Endothelial cell of umbilical vein (primary cell): ENCODE measurements at places on chromosomes 5 and 9. TPM values are rescaled to one million over a fixed set of nuclear protein-coding genes. Genes with fewer than 3 reads are reported as not detected.

The HRCT1 gene
- 1.2 and 5.2 TPM in 2 replicates for total RNA-seq

- no peak for DNase-seq
Measured at GRCh38 chr9:132927704-132928103, 16.7 kb downstream of the TSC1 start.

The ZNF366 gene
- 4.1 and 4.6 TPM in 2 replicates for total RNA-seq

- DNase-seq: no peak
Measured at GRCh38 chr5:158922816-158923215, 176.9 kb downstream of the EBF1 start.

- no peak for DNase-seq
Measured at GRCh38 chr9:99445371-99445891, 223.3 kb downstream of the SEC61B start.

The CBY3 gene
- not detected in 2 replicates for total RNA-seq

DNA sequence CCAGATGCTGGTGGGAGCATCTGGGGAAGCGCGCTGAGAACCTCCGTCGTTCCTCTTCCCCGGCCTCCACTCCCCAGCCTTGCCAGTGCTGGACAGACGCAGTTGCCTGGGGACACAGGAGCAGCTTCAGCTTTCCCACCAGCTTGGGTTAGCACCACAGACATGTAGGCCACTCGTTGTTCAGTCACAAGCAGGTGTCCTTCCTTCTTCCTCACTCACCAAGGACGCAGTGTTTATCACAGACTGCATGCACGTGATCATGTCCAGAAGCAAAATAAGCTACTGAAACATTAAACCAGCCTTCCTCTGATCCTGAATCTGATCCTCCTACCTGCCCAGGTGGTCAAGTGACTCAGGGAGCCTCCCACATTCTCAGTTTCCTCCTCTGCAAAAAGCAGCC is 232.9 kb downstream of the SYK start:
- no peak for DNase-seq

- DNase-seq: no peak
Measured at GRCh38 chr5:8317335-8317734, 448.4 kb downstream of the MTRR start.

The LMX1B gene
- total RNA-seq: not detected in 2 replicates

- DNase-seq: no peak
Measured at GRCh38 chr5:170423692-170424091, 34.5 kb upstream of the KCNMB1 start.

The GPSM1 gene
- total RNA-seq: 42.8 and 47.1 TPM in 2 replicates

- no peak for DNase-seq
Measured at GRCh38 chr5:9148242-9148641, 397.6 kb downstream of the SEMA5A start.

DNA sequence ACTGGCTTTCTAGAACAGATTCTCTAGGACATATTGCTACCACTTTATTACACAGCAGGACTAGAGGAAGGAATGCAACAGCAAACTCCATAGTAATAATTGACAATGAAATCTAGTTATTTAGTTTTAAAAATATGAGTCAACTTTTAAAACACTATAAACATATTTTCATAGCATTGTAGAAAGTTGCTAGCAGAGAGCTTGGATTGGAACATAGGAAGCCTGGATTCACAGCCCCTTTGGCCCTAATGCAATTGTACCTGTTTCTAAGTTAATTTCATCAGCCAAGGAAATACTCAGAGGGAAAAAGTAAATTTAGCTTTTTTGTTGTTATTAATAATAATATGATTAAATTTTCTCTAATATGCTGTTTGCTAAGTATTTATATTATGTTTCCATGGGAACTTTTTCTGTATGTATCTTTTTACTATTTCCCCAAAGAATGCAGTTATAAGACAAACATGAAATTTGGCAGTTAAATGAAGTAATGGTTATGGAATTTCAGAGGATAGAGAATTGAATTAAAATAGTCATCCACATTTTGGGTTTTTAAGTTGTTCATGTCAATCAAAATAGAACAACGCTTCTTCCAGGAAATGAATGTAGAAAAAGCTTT is 45.6 kb downstream of the VCAN start:
- DNase-seq: no peak

The FAM151B gene
- 2.0 and 2.6 TPM in 2 replicates for total RNA-seq

GRCh38 chr9:137496601-137497375 is 37.7 kb upstream of the NSMF start:
- DNase-seq: no peak

DNA sequence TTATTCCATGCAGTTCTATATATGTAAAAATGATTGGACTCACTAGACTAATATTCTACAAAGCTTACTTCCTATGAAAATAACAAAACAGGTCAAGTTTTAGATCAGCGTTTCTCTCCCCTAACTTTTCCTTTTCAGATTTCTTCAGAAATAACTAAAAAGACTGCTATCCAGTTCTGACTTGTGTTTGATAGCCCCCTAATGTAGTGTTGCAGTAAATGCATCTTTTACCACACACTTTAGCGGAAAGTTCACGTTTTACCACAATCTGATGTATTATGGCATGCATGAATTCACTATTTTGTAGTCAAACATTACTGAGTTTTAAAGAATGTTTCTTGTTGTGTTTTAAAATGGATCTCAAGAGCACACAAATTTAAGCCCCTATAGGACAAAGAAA is 292.7 kb downstream of the RAB3C start:
- no peak for DNase-seq

DNA sequence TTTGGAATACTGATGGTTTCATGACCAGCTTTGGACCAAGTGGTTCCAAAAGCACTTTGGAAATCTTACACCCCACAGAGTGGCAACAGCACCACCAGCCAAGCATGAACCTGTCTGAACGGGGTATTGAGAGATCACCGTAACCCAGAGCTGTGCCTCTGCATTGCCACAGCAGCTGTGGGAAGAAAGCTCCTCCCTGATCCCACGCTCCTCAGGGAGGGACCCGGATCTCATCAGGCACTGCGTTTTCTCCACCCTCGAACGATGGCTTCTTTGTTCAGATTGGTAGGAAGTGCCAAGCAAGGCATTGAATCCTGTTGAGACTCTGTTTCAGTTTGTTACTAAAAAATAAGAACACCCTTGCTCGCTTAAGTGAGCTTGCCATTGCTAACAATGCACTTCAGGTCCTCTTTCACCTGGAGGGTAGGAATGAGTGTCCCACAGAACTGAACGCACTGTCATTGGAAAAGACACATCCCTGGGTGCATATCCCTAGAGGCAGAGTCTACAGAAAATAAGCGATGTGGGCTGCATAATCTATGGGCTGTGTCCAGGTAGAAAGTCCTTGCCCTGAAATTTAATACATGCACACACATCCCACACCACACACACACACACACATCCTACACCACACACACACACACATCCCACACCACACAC is 118.0 kb upstream of the ICE1 start:
- no peak for DNase-seq

- no peak for DNase-seq
Measured at GRCh38 chr5:42995360-42995751, 44.8 kb downstream of the ANXA2R start.

DNA sequence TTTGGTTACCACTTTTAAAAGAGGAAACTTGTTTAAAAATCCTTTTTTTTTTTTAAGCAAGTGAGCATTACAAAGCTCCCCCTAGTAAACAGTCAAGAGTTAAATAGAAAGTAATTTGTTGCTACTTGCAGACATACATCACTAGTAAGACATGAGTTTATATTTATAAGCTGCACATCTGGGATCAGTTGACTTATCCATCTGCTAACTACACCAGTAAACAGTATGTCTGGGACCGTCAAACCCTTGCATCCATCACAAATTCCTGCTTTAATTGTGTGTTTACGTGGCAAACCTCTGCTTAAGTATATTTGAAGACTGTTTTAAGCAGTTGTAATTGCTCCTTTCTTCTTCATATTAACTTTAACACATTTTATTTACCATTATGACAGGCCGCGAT is 146.8 kb downstream of the EBF1 start:
- DNase-seq: no peak

- no peak for DNase-seq
Measured at GRCh38 chr9:37423508-37423907, 1.0 kb downstream of the GRHPR start.

DNA sequence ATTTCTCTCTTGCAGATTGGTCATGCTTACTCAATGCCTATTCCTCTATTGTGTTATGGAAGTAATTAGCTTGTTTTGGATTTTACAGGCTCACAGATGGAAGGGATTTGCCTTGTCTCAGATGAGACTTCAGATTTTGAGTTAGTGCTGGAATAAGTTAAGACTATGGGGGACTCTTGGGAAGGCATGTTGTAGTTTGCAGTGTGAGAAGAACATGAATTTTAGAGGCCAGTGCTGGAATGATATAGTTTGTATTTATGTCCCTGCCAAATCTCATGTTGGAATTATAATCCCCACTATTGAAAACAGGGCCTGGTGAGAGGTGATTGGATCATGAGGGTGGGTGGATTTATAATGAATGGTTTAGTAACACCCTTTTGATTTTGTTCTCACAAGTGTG is 6.1 kb upstream of the TUSC1 start:
- DNase-seq: no peak

DNA sequence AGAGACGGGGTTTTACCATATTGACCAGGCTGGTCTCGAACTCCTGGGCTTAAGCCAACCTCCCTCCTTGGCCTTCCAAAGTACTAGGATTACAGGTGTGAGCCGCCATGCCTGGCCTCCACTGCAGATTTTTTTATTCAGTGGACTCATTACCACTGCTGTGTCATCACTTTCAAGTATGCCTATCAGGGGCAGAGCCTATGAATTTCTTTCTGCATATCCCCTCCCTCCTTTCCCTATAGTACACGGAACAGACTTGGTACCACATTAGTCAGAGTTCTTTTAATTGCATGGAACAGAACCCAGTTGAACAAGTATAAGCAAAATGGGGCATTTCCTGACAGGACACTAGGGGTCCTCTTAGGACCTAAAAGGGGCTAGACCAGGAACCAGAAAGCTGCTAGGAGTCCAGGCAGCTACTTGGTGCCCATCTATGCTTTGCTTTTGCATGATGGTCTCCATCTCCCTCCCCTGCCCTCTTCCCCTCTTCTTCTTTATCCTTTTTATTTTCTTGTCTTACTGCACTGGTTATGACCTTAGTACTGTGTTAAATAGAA is 5.8 kb downstream of the BSPRY start:
- DNase-seq: no peak

The DDX4 gene
- total RNA-seq: not detected in 2 replicates

DNA sequence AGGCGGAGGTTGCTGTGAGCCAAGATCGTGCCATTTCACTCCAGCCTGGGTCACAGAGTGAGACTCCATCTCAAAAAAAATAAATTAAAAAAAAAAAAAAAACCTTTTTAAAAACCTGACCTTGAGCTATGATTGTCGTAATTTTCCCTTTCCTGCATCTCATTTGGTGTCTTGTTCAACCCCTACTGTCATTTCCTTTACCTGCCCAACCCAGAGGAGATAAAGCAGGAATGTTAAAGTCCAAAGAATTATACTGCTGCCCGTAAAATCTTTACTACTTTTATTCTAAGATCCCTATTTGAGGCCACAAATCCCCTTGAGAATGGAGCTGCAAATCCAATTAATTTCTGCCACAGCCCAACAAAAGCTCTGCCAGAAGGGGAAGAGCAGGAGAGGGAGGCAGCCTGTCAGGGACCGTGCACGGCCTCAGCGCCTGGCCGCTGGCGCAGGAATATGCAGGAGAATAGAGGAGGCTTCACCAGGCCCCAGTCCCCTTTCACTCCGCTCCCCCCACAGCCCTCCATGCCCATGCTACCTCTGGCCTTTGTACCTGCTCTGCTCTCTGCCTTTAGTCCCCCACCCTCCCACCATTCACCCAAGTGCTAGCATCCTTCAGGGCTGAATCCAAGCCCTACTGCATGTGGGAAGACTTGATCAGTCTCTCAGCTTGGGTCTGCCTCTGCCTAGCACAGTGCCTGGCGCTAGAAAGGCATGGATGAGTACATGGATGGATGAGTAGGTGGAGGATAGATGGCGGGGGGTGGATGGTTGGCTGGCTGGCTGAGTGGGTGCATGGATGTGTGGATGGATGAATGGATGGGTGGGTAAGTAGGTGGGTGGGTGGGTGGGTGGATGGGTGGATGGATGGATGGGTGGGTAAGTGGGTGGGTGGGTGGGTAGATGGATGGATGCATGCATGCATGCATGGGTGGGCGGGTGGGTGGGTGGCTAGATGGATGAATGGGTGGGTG is 99.8 kb upstream of the SARDH start:
- no peak for DNase-seq

DNA sequence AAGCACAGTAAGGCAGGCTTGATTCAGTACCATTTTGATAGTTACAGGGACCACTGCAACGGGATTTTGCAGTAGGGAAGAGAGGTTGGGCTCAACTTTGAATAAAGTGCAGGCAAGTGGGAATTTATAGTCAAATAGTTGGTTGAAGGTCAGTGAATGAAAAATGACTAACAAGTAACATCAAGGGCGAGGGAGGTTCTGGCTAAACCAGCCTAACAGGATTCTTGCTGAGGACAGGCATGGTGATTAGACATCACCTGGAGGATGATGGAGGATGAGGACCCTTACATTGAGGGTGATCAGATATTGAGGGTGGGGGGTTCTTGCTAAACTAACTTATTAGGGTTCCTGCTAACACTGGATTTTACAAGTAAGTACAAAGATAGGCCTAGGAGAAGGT is 66.1 kb upstream of the SMC5 start:
- DNase-seq: no peak

- DNase-seq: no peak
Measured at GRCh38 chr9:127943011-127943662, 5.5 kb upstream of the DPM2 start.

GRCh38 chr9:19510907-19511306 is 102.1 kb downstream of the ACER2 start:
- DNase-seq: no peak

GRCh38 chr5:168607946-168608345 is 28.8 kb upstream of the PANK3 start:
- no peak for DNase-seq

The SERF1B gene
- total RNA-seq: 22.4 and 43.7 TPM in 2 replicates

GRCh38 chr5:118435131-118435530 is 553.2 kb downstream of the DTWD2 start:
- no peak for DNase-seq

The PKD2L2 gene
- total RNA-seq: not detected in 2 replicates

The LURAP1L gene
- total RNA-seq: 1.3 and 3.3 TPM in 2 replicates

- no peak for DNase-seq
Measured at GRCh38 chr5:163563112-163563511, 57.7 kb downstream of the MAT2B start.

GRCh38 chr5:149421372-149421685 is 42.2 kb upstream of the IL17B start:
- no peak for DNase-seq

DNA sequence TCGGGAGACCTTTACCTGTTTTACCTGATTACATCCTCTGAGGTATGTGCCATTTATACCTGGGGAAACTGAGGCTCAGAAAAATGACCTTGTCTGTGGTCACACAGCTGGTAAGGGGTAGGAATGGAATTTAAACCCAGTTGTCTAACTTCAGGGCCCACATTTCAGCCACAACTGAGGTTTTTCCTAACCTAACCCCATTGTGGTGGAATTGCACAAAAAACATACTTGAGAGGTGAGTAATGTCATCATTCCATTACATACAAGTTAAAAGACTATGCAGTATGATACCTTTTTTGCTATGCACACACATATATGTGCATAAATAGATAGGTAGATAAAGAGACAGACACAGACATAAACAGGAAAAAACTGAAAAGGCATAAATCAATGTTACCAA is 14.1 kb downstream of the FGF1 start:
- no peak for DNase-seq

The PCDHB2 gene
- total RNA-seq: 0.23 and 0.58 TPM in 2 replicates

The IPO11 gene
- total RNA-seq: 72.9 and 80.9 TPM in 2 replicates
